Glomerular endothelial cell (primary cell): ENCODE measurements at places on chromosomes 3 and 15.

- DNase-seq, result no peak
These were observed 427.1 kb upstream of the DPH6 start for GRCh38 chr15:35973029-35973428.

- DNase-seq, result no peak
These were observed 137.5 kb upstream of the CCDC54 start for GRCh38 chr3:107239703-107240102.

GRCh38 chr3:31572236-31573004 lies 39.7 kb downstream of the STT3B start:
- DNase-seq, result no peak

DNA sequence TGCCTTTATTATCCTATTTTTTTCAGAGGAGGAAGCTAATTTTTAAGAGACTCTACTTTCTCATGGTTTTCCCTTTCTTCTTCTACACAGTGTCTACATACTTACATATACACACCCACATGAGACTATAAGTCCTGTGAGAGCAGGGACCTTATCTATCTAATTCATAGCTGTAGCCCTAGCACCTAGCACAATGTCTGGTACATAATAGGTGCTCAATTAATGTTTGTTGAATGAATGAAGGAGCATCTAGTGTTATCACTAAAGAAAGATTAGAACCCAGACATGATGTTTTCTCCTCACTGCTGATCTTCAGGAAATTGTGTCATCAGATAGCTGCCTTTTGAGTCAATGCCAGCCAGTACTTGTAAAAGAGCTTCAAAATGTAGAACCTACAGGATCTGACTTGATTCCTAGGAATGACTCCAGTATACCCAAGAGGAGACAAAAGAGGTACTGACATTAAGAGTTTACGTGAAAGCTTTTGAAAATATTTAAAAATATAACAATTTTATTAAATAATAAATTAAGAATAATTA lies 2.5 kb downstream of the SCG5 start:
- no peak for DNase-seq

- DNase-seq, result no peak
These were observed 167.3 kb downstream of the ALCAM start for GRCh38 chr3:105533960-105534359.

DNA sequence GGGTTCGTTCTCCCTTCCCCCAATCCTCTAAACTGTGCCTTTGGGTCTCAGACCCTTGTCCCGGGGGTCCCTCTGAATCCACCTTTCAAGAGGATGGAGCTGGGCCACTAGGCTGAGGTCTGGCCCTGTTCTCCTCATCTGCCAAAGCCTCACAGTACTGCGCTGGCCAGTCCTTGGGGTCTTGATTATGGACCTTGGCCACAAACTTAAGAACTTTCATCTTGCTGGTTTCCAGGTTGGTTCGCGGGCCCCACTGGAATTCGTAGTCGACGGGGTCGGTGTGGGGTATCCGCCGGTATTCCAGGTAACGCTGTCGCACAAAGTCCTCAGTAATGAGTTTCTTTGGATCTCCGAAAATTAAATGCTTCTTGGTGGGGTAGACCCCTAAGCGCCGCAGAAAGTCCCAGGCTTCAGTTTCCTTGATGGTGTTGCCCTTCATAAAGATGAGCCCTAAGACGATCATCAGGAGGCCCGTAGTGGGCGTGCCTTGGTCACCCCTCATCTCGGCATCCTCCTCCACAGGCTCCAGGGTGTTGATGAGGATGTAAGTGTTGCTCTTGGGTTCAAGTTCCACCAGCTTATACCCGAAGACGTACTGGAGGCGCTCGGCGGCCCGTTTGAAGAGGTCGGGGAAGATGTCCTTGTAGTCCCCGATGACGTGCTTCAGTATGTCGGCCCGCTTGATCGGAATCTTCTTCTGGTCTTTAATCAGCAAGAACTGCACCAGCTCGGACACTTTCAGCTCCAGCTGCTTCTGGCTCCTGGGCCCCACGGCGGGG lies 727 bp downstream of the NSMCE3 start:
- DNase-seq, result no peak

- DNase-seq, result no peak
These were observed 53.6 kb downstream of the CLEC3B start for GRCh38 chr3:45079715-45080114.

GRCh38 chr3:184600685-184601377 lies 39.2 kb downstream of the EPHB3 start:
- no peak for DNase-seq

GRCh38 chr15:97875513-97876280 lies 84.8 kb upstream of the ARRDC4 start:
- DNase-seq, result no peak

DNA sequence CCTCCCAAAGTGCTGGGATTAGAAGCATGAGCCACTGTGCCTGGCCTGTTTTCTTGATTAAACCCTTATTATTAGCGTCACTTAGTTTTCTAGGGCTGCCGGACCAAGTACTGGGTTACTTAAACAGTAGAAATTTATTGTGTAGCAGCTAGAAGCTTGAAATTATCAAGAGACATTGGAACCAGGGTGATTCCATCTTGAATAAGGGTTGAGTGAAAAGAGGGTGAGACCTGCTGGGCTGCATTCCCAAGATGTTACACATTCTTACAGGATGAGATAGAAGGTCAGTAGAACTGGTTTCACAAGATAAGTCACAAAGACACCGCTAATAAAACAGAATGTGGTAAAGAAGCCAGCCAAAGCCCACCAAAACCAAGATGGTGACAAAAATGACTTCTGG lies 18.6 kb upstream of the FSTL1 start:
- DNase-seq, result no peak

GRCh38 chr15:63948971-63949370 lies 97.3 kb downstream of the DAPK2 start:
- no peak for DNase-seq

DNA sequence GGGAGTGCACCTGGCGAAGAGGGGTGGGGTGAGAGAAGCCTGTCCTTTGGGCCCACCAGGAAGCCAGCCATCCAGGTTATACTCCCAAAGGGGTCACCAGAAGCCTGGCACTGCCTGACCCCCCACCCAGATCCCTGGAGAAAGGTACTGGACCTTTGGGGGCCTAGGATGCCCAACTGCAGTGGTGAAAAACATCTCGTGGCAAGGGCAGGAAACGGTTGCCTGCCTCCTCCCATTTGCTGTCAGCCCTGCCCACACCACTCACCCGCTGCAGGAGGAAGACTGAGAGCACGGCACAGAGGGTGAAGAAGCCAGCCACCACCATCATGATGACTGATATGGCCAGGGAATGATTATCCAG lies 2.2 kb upstream of the ULK3 start:
- DNase-seq, result no peak

DNA sequence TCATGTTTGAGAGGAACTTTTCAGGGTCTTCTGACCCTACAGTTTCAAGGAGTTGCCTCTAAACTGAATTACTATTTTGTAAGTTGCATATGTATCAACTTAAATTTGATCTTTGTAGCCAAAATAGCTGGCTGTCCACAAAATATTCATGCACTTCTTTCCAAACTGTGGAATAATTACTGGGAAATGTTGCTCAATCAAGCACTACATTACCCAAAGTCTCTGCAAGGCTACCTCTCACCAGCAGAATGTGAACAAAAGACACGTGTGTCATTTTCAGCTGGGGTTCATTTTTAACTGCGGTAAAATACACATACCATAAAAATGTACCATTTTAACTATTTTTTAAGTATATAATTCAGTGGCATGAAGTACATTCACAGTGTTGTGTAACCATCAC lies 320.4 kb downstream of the CTNNB1 start:
- no peak for DNase-seq

GRCh38 chr3:56595975-56596840 lies 39.2 kb downstream of the CCDC66 start:
- DNase-seq, result no peak

- DNase-seq, result no peak
These were observed 253.7 kb downstream of the ZBTB20 start for GRCh38 chr3:114893361-114893760.

GRCh38 chr3:160471892-160472291 lies 22.3 kb upstream of the TRIM59 start:
- no peak for DNase-seq

DNA sequence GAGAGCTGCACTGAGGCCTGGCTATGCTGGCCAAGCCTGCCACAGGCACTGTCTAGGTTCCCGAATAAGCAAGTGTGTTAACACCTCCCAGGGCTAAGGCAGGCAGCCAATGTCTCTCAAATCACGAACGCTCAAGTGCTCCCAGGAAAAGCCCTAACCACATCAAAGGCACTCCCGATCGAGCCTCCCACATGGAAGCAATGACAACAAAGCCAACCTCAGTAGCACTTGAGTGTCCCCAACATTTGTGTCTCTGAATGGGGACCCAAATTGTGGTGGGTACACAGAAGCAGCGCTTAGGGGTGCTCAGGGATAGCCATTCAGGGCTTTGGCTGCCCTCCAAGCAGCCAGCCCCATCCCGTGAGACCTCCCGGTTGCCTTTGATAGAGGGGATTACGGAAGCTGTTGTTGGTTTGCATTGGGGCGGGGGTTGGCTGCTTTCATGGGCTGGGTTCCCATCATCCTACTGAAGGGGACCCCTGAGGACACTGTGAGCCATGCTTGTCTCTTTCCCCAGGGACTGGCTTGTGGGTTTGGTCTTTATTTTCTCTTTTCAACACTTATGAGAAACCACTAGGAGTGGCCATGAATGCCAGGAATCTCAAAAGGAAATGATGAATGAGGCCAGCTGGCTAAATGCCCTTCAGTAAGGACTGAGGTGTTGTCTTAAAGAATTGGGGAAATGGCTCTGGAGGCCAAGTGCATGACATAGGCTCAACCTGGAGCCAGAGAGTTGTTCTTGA lies 234.1 kb upstream of the FEZF2 start:
- DNase-seq, result no peak

DNA sequence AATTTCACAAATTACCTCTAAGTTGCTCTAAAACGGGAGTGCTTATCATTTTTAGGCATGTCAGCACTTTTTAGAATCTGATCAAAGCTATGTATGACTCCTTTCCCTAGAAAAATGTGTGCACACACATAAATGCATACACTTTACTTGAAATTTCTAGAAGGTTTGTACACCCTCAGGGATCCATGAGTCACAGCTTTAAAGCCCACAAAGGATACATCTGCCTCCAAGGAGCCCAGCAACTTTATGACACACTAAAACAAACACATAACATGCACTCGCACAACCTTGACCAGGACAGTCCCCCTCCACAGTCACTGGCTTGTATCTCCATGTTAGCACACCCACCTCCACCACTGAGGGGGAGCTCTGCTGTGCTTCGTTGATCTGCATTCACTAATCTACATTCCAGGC lies 722.0 kb upstream of the CFAP20DC start:
- no peak for DNase-seq

DNA sequence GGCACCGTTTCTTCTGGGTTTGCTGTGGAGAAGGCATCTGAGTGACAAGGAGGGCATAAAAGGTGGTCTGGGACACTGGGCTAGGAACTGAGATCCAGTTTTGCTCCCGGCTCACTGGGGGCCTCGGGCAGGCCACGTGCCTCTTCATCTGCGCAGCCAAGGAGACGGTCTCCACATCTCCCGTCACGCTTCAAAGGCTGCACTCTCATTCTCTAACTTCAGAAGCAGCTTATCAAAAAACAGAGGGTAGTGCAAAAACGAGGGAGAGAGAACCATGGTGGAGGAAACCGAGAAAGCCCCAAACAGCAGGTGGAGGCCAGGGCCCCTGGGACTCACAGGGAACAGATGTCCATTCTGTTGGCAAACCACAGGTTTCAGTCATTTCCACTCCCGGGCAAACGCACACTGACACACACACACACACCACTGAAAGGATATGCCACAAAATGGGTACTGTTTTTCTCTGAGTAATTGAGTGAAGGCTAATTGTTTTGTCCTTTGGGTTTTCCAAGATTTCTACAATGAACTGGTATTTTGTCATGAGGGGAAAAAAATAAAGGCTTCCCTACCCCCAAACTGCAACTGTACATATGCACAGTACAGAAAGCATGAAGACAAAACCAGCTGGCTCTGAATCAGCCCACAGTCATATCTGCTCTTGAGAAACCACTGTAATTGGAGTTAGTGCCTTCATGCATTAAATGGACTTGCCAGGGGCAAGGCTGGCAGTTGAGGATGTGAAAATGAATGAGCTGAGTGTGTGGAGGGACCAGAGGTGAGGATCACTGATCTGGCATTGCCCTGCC lies 71.9 kb downstream of the MGLL start:
- DNase-seq, result no peak

DNA sequence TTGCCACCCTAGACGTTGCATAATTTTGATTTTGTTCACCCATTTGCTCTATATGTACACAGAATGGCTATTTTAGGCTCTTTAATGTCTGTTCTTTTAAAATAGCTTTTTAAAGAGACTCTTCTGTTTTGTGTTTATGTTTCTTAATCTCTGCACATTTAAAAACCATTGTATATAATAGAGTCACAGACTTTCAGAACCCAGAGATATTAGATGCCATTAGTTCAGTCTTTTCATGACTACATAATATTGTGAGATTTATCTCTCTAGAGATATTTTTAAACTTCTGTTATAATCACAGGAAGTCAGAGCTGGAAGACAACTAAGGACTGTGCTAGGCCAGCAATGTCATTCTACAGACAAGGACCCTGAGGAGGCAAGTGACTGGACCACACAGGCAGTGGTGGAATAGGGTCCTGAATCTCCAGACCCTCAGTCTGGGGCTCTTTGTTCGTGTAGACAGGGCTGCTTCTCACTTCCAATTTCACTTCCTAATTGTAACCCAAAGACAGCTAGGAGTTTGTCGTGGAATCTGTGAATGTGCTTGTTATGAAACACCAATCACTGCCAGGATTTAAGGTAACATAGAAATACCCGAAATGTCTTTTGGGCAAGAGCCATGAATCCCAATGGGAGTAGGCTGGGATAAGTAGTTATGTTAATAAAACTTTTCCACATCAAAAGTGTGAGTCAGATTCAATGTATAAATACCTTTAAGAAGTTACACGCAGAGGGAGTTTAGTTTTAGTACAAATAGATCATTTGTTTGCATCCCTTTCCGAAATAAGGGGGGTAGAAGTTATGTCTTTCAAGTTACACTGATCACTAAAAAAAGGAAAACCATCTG lies 165.2 kb upstream of the ROPN1 start:
- DNase-seq, result no peak
